Suprapubic skin (tissue), 4 donors: ENCODE measurements at places on chromosomes 11 and 22.

GRCh38 chr11:65034423-65034822 is 6.6 kb upstream of the SAC3D1 start:
- no peak overlapping the region for H3K27ac ChIP-seq
- H3K4me1 ChIP-seq, result no peaks in the 10 kb centered on the region
- DNase-seq, result no peak
- no peak overlapping the region for H3K4me3 ChIP-seq

- no peaks in the 10 kb centered on the region for H3K4me1 ChIP-seq
- no peak for DNase-seq
- no peaks in the 10 kb centered on the region for H3K27me3 ChIP-seq
- H3K36me3 ChIP-seq, result no peaks in the 10 kb centered on the region
- no peak overlapping the region for H3K4me3 ChIP-seq
- H3K27ac ChIP-seq, result no peak overlapping the region
These were observed 84.7 kb downstream of the TTC28 start for GRCh38 chr22:28594797-28595462.

DNA sequence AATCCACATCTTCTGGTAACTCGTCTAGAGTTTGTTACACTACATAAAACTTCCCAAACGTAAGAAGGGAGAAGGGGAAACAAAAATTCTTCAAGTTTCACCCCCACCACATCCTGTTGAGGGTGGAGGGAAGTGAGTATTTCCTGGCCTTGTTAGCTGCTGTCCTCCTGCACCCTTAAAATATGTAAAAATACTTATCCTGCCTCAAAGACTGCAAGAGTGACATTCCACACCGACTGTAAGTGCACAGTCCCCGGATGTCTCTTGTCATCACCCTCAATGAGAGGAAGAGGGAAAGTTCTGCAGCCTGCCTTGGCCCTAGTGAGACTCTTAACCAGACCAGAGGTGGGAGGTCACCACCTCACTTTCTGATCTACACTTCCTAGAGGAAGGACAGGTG is 3.3 kb downstream of the TMEM121B start:
- no peak overlapping the region for H3K4me3 ChIP-seq
- DNase-seq, result no peak
- no peaks in the 10 kb centered on the region for H3K36me3 ChIP-seq
- peaks cover 47% of the 10 kb centered on the region for H3K4me1 ChIP-seq
- H3K27ac ChIP-seq, result no peak overlapping the region
- H3K27me3 ChIP-seq, result peaks cover 33% of the 10 kb centered on the region

DNA sequence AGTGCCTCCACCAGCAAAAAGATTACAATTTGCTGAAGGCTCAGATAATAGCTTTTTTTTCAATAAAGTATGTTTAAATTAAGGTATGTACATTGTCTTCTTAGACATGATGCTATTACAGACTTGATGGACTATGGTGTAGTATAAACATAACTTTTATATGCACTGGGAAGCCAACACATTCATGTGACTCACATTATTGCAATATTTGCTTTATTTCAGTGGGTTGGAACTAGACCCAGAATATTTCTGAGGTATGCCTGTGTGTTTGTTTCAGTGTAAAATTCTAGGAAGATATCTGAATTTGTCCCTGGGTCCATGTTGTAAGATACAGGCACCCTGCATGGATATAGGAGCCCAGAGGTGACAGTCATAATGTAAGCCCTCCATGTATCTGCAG is 120.0 kb upstream of the BDNF start:
- DNase-seq, result no peak
- H3K27me3 ChIP-seq, result no peaks in the 10 kb centered on the region
- H3K36me3 ChIP-seq, result no peaks in the 10 kb centered on the region
- H3K27ac ChIP-seq, result no peak overlapping the region
- no peaks in the 10 kb centered on the region for H3K4me1 ChIP-seq

DNA sequence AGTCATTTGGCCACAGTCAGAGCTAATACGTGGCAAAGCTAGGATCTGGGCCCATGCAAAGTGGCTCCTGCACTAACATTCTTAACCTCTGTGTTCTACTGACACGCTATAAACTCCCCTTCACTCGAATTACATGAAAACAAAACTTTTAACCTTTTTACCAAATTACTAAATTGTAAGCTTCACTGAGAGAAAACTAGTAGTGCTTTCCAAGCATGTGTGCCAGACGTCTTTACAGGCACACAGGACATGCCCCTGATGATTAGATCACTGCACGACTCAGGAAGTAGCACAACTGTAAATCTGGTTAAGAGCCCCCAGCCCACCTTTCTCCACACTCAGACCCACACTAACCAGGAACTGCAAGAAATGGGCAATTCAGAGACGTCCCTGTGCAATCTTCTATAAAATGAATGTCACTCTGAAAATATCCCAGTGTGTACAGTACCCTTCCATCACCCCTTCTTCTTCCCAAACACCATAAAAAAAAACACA is 16.1 kb downstream of the PHF21A start:
- H3K27me3 ChIP-seq, result no peaks in the 10 kb centered on the region
- no peak overlapping the region for H3K27ac ChIP-seq
- H3K4me3 ChIP-seq, result no peak overlapping the region
- DNase-seq, result no peak
- H3K36me3 ChIP-seq, result no peaks in the 10 kb centered on the region

DNA sequence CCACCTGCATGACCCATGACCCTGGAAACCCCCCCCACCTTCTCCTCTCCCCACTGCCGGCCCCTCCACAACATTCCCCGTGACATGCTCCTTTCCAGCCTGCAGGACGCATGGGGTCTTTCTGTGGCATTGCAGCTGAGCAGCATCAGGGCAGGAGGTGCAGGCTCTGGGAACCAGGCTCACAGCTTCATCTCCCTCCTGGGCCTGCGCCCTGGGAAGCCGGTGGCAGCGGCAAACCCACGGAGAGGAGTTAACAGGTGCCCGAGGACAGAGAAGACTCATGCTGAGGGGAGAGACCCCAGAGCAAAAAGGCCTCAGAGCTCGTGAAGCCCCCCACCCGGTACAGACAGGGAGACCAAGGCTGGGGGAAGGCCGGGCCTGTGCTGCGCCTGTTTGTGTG is 32.2 kb downstream of the CDKN1C start:
- no peaks in the 10 kb centered on the region for H3K27me3 ChIP-seq
- DNase-seq, result no peak
- no peaks in the 10 kb centered on the region for H3K4me1 ChIP-seq
- H3K4me3 ChIP-seq, result no peak overlapping the region
- no peaks in the 10 kb centered on the region for H3K36me3 ChIP-seq

- no peaks in the 10 kb centered on the region for H3K27me3 ChIP-seq
- DNase-seq, result peak; percentile 91
- no peak overlapping the region for H3K27ac ChIP-seq
- no peak overlapping the region for H3K4me3 ChIP-seq
- no peaks in the 10 kb centered on the region for H3K36me3 ChIP-seq
These were observed 315.3 kb downstream of the TMEM135 start for GRCh38 chr11:87352759-87353707.

DNA sequence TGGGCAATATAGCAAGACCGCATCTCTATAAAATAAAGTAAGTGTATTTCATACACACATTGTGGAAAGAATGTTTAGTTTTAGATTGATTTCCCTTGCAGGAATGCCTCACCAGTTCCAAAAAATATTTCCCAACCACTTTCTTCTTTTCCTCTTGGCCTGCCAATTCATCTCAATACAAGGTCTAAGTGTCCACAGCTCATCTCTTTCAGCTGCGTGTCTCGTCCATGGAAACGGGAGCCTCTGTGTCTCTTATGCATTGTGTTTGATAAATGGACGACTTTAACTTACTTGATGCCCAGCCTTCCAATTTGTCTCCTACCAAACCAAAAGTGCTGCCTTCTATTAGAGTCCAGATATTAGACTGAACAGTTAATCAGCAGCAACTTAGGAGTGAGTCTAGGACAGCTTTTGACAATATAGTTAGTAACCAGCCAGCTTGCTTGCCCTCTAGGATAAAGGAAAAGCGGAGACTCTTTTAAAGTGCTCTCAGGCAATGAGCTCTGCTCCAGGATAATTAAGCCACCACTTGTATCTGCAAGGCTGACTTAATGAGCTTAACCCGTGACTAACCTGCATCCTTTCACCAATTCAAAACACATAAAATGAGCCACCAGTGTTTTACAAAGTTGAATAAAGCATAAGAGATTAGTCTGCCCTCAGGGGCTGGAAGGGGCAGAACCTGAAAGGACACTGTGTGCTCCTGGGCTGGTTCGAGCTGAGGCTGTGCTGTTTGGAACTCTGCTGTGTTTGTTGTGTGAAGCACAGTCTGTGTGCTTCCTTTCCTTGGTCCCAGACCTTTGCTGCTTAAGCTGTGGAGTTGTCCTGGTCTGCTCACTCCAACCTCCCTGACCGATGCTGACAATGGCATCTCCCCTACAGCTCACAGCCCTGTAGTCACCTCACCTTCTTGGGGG is 27.5 kb downstream of the FBXO7 start:
- H3K4me3 ChIP-seq, result no peak overlapping the region
- peaks cover 7% of the 10 kb centered on the region for H3K4me1 ChIP-seq
- peaks cover 20% of the 10 kb centered on the region for H3K36me3 ChIP-seq

- H3K36me3 ChIP-seq, result no peaks in the 10 kb centered on the region
- no peak overlapping the region for H3K4me3 ChIP-seq
- no peaks in the 10 kb centered on the region for H3K27me3 ChIP-seq
- H3K4me1 ChIP-seq, result peaks cover 16% of the 10 kb centered on the region
These were observed 60.5 kb upstream of the ARHGAP32 start for GRCh38 chr11:129252621-129253020.

DNA sequence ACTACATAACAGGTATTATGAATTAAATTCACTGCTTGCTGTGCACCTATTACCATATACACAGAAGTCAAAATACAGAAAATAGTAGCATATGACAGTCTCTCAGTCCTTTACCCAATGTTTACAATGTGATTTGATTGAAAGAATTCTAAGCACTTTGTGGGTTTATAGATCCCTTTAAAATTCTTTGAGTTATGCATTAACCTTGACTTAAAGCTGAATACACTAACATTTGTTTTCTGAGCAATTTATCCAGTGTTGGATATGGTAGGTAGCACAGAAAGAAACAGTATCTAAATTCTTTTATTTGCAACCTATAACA is 230.8 kb upstream of the DDI1 start:
- no peaks in the 10 kb centered on the region for H3K36me3 ChIP-seq
- H3K4me3 ChIP-seq, result no peak overlapping the region
- H3K4me1 ChIP-seq, result peaks cover 11% of the 10 kb centered on the region
- H3K27ac ChIP-seq, result no peak overlapping the region
